DND-41 (cell line): ENCODE measurements at places on chromosomes 3 and 15.

DNA sequence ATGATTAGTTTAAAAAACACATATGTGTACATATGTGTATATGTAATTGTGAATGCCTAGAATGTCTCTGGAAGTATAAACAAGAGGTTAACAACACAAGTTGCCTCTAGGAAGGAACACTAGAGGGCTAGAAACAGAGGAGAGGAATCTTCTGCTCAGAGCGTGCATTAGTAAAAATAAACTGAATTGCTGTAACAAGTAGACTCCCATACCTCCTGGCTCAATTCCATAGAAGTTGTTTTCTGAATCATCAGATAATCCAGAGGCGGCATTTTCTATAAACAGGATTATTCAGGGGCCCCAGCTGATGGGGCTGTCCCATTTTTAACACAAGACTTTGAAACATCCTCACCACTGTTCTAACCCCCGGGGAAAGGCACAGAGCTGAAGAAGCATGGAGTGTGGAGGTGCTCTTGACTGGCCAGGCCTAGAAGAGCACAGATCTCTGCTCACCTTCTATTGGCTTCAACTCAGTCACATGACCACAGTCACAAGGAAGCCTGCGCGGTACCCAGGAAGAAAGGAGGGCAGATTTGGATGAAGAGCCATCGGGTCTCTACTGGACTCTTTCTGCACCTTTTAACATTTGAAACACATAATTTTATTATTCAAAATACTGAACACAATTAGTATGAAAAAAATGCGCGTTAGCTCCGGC lies 145.7 kb downstream of the TLE3 start:
- no peak overlapping the region for H3K4me3 ChIP-seq
- H3K27me3 ChIP-seq, result no peaks in the 10 kb centered on the region
- no peaks in the 10 kb centered on the region for H3K4me1 ChIP-seq
- no peaks in the 10 kb centered on the region for H3K36me3 ChIP-seq
- H3K27ac ChIP-seq, result no peak overlapping the region
- DNase-seq, result no peak

DNA sequence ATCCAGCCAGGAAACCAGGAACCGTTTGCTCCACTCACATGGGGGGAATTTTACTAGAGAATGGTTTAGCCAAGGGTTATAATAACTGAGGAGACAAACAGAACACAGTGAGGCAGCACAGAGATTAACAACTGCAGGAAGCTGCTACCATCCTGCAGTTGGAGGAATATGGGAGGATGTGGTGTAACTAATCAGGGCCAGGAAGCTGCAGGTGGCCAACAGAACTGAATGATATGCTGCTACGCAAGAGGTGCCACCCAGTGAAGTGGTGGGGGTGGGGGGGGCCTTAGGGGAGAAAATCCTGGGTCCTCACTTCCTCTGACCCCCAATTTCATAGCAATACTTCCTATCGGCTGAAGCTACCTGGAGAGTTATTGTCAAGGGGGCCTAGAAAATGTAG lies 306.4 kb upstream of the STT3B start:
- peak overlapping the region; percentile 49 for H3K4me3 ChIP-seq
- peaks cover 98% of the 10 kb centered on the region for H3K4me1 ChIP-seq
- H3K27me3 ChIP-seq, result no peaks in the 10 kb centered on the region
- peak overlapping the region; percentile 100 for H3K27ac ChIP-seq
- no peaks in the 10 kb centered on the region for H3K36me3 ChIP-seq

GRCh38 chr15:64009241-64009640 lies 37.0 kb downstream of the DAPK2 start:
- H3K4me3 ChIP-seq, result no peak overlapping the region
- no peaks in the 10 kb centered on the region for H3K4me1 ChIP-seq
- peaks cover 11% of the 10 kb centered on the region for H3K27me3 ChIP-seq
- no peaks in the 10 kb centered on the region for H3K36me3 ChIP-seq
- DNase-seq, result no peak
- H3K27ac ChIP-seq, result no peak overlapping the region

- peaks cover 4% of the 10 kb centered on the region for H3K27me3 ChIP-seq
- H3K4me1 ChIP-seq, result no peaks in the 10 kb centered on the region
Observed at GRCh38 chr3:132325634-132326033, 8.4 kb downstream of the ACP3 start.

DNA sequence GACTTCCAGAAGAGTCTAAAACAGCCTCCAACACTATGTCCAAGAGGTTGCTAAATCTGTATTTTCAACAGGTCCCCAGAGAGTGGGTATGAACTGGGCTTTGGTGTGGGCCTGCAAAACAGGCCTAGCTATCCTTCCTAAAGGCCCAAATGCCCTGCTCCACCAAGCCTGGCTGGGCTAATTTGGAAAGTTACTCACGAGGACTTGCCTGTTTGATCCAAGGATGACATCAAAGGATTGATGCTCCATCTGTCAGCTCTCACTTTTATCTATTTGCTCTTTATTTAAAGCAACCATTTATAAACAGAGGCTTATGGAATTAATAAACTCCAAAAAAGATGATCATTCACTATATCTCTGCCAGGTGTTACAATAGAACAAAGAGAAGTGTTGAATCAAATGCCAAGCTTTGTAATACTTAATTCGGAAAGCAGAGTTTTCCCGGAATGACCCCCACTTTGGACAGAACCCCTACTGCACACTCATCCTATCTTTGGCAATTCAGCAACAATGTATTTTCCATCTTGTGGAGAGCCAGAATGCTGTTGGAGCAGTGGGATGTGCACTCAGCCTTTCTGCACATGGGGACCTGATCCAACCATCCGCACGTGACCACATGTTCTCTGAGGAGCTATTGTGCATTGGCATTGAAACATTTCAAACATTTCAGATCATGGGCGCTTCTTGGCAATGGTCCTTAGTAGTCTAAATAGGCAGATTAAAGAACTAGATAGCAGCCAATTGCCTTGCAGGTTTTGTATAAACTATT lies 163.3 kb upstream of the THBS1 start:
- H3K27ac ChIP-seq, result no peak overlapping the region
- no peaks in the 10 kb centered on the region for H3K27me3 ChIP-seq
- H3K36me3 ChIP-seq, result no peaks in the 10 kb centered on the region

DNA sequence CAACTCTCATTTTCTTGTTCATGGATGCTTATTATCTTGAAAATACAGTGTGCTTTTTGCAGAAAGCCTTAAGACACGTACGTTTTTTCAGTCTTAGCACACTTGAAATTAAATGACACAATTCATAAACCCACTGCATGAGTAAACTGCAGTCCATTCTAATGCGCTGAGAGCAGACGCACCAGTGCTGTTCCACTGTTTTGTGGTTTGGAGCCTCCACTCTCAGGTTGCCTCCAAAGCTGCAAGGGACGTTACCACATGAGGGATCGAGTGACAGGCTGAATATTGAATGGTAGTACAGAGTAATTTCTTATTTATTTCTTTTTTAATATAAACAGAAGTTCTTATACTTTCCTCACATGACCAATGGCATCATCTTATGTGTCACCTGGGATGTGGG lies 12.3 kb downstream of the IQCH start:
- H3K4me3 ChIP-seq, result no peak overlapping the region
- no peak for DNase-seq

DNA sequence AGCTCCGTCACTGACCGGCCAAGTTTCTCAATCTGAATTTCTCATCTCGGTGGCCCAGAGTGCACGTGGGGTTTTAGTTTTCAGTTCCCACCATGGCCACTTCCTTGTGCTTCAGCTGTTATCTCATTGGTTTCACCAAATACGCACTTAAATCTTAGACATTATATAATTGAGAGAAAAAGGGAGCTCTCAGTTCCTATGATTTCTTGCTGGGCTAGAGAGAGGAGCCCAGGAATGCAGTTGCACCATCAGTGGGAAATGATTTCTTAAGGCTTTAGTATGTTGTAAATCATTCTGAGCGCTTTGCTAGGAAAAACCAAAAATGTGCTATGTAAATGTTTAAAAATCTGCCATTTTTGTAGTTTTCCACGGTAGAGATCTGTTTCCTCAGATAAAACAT lies 53.2 kb downstream of the OXNAD1 start:
- H3K4me3 ChIP-seq, result no peak overlapping the region
- H3K36me3 ChIP-seq, result peaks cover 89% of the 10 kb centered on the region
- H3K27me3 ChIP-seq, result no peaks in the 10 kb centered on the region
- H3K27ac ChIP-seq, result peak overlapping the region; percentile 70

GRCh38 chr3:105422645-105423044 lies 55.9 kb downstream of the ALCAM start:
- no peak overlapping the region for H3K27ac ChIP-seq
- no peak for DNase-seq
- H3K27me3 ChIP-seq, result no peaks in the 10 kb centered on the region

DNA sequence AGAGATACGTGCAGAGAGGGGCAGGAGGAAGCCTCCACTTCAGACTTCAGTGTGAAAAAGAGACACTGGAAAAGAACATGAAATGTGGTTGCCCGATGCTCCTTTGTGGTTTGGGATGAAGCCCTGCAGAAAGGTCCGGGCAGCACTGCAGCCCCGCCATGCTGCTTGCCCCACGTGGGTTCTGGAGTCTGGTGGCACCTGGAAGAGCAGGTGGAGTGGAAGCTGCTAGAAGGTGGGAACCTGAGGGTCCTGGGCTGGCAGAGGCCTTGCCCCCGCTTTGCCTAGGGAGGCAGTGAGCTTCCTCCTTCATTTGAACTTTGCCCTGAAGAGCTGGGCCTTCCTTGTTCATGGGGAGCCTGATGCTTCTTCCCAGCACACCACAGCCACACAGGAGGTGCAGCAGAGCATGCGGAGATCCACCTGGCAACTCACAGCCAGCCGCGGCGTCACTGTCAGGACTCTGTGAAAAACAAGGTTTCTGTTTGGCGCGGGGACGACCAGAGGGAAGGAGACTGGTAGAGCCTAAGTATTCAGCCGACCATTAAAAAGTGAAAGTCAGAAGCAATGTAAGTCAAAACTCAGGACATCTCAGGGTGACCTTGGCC lies 59.0 kb downstream of the APBA2 start:
- no peak overlapping the region for H3K4me3 ChIP-seq
- no peaks in the 10 kb centered on the region for H3K36me3 ChIP-seq
- H3K27ac ChIP-seq, result no peak overlapping the region
- no peak for DNase-seq
- H3K4me1 ChIP-seq, result peaks cover 15% of the 10 kb centered on the region

DNA sequence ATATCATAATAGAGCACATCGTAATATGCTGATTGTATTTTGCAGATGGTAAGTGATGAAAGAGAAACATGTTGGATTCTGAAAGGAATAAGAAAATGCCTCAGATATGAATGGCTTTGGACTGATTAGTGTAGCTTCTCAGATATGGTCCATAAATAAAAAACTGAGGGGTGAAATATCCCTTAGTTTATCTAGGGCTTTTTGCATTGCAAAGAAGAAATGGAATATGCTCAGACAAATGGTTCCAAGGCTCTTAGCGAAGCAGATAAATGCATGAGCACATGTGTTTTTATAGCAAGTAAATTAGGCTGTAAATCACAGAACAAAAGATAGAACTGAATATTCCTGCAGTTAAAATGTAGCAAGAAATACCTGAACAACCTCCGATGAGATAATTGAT lies 820.9 kb upstream of the GRM7 start:
- H3K4me1 ChIP-seq, result no peaks in the 10 kb centered on the region
- no peaks in the 10 kb centered on the region for H3K27me3 ChIP-seq
- no peaks in the 10 kb centered on the region for H3K36me3 ChIP-seq
- no peak for DNase-seq

DNA sequence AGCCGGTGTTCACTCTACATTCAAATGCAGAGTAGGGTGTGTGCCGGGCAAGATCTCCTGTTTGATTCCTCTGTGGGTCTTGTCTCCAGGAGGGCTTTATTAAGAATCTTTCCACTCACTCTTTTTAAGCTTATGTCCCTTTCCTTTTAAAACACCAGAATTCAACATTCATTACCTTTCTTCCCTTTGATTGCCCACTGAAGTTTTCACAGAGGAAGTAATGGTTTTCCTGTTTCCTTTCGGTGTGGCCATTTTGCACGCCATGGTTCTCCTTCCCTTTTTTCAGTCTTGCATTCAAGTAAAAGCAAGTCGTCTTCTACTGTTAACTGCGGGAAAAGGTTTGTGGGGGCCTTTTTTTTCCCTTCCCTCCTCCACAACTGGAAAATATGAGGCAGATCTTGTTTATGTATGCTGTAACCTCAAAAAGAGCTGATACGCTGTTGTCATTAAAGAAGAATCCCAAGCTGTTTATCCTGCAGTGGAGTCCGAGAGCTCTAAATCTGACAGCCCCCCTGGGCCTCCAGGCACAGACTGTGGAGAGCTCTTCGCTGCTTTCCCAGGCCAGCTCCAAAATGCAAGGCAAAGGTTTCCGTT lies 40.5 kb downstream of the FILIP1L start:
- H3K27me3 ChIP-seq, result no peaks in the 10 kb centered on the region
- DNase-seq, result peak; percentile 40
- peak overlapping the region; percentile 22; the same call in 1 of the 2 replicates for H3K27ac ChIP-seq
- no peaks in the 10 kb centered on the region for H3K36me3 ChIP-seq
- H3K4me1 ChIP-seq, result peaks cover 31% of the 10 kb centered on the region

- no peak overlapping the region for H3K4me3 ChIP-seq
- no peaks in the 10 kb centered on the region for H3K27me3 ChIP-seq
- H3K36me3 ChIP-seq, result peaks cover 12% of the 10 kb centered on the region
- H3K27ac ChIP-seq, result peak overlapping the region; percentile 100
Observed at GRCh38 chr15:40306371-40306770, 1.4 kb downstream of the PLCB2 start.

- no peaks in the 10 kb centered on the region for H3K4me1 ChIP-seq
- H3K27me3 ChIP-seq, result no peaks in the 10 kb centered on the region
- H3K36me3 ChIP-seq, result peaks cover 77% of the 10 kb centered on the region
- DNase-seq, result no peak
Observed at GRCh38 chr15:84794162-84794547, 23.0 kb upstream of the ALPK3 start.

DNA sequence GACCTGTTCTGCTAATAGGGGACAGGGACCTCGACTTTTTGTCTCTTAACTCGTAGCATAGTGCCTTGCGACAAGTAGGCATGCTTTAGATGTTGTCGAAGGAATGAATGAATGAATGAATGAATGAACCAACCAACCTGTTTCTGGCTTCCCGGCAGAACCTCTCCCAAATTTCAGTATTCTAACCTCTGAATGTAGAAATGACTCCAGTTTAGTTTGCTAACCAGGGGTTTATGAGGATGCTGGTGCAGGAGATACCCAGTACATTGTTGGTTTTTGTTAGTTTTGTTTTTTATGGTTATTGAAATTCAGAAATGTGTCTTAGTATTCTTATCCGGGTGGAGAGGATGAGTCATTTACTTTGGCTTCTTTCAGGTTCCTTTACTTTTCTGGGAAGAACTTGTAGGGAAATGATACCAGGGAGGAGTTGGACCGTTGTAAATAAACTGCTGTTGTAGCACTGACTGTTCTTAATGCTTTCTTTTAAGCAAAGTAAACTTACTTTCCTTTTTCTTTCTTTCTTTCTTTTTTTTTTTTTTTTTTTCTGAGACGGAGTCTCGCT lies 29.6 kb upstream of the EHHADH start:
- H3K4me1 ChIP-seq, result no peaks in the 10 kb centered on the region
- H3K27me3 ChIP-seq, result no peaks in the 10 kb centered on the region
- no peaks in the 10 kb centered on the region for H3K36me3 ChIP-seq
- no peak for DNase-seq

- no peaks in the 10 kb centered on the region for H3K36me3 ChIP-seq
- H3K27me3 ChIP-seq, result peaks cover 7% of the 10 kb centered on the region
- DNase-seq, result no peak
- peaks cover 13% of the 10 kb centered on the region for H3K4me1 ChIP-seq
Observed at GRCh38 chr3:195587824-195588223, 4.1 kb upstream of the APOD start.
